ENCODE measurements at places on chromosomes 6 and 20. TPM values are rescaled to one million over a fixed set of nuclear protein-coding genes. Genes with fewer than 3 reads are reported as not detected.

LAMA5 gene
- total RNA-seq: 0.68 TPM

ATP9A gene
- total RNA-seq: 0.44 TPM

LAMP5 gene
- total RNA-seq: not detected

TNXB gene
- 15.4 TPM for total RNA-seq

LTA gene
- 19.1 TPM for total RNA-seq

- no peaks in the 10 kb centered on the region for H3K4me1 ChIP-seq
- H3K27me3 ChIP-seq: no peaks in the 10 kb centered on the region
- H3K27ac ChIP-seq: no peak overlapping the region
- H3K36me3 ChIP-seq: no peaks in the 10 kb centered on the region
- H3K4me3 ChIP-seq: no peak overlapping the region
- no peak for DNase-seq
Observed at GRCh38 chr6:157800420-157801237, 22.4 kb upstream of the SNX9 start.

DNA sequence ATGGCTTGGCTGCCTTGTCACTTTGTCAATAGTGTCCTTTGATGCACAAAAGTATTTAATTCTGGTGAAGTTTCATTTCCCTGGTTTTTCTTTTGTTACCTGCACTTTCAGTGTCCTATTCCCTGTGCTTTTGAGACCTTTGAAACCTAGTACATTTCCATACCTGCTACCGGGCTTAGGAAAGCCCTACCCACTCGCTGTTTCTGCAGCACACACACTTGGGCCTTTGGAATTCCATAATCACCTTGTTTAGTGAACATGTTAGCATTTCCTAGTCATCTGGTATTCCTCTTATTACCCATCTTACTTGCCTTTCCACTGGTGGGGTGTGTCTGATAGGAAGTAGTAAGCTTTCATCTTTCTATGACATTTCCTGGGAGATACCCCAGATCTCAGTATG is 19.3 kb upstream of the SYNDIG1 start:
- no peak overlapping the region for H3K27ac ChIP-seq
- no peaks in the 10 kb centered on the region for H3K36me3 ChIP-seq
- H3K4me1 ChIP-seq: peaks cover 10% of the 10 kb centered on the region

DNA sequence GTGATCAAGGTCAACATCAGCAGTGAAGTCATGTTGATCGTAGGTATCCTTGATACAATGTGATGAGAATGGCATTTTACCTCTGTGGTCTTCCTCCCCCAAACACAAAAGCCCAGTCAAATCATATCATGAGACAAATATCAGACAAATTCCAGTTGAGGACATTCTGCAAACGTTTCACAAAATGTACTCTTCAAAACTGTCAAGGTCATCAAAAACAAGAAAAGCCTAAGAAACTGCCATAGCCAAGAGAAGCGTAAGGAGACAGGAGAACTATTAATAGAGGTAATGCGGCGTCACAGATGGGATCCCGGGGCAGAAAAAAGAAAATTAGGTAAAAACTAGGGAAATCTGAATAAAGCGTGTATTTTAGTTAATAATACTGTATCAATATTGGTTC is 7.4 kb upstream of the CDYL start:
- no peaks in the 10 kb centered on the region for H3K27me3 ChIP-seq
- H3K27ac ChIP-seq: no peak overlapping the region
- no peak overlapping the region for H3K4me3 ChIP-seq
- H3K4me1 ChIP-seq: no peaks in the 10 kb centered on the region
- DNase-seq: no peak

DNA sequence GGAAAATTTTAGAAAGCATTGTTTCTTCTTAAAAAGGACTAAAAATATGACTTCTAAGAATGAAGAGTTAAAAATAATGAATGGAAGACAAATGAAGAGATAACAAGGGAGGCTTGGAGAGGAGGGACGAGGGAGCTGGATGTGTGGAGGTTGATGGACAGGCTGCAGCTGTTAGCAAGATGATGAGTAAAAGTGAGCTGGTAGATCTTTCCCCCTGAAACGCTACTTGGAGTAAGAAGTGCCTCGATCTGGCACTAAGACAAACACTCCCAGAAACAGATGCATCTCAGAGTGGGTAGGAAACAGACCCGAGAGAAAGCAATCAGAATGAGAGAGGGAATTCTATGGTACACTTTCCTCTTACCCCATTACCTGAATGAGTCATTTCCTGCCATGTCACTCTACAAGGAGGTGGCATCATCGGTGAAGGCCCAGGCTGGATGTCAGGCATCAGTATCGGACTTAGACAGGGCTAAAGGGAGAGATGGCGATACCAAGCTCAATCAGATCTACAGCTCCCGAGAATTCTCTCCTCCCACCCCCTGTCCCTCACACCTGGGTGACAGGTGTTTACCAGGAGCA is 154.1 kb upstream of the BMP2 start:
- no peaks in the 10 kb centered on the region for H3K27me3 ChIP-seq
- no peaks in the 10 kb centered on the region for H3K4me1 ChIP-seq
- no peaks in the 10 kb centered on the region for H3K36me3 ChIP-seq
- DNase-seq: no peak
- H3K27ac ChIP-seq: no peak overlapping the region
- no peak overlapping the region for H3K4me3 ChIP-seq

DNA sequence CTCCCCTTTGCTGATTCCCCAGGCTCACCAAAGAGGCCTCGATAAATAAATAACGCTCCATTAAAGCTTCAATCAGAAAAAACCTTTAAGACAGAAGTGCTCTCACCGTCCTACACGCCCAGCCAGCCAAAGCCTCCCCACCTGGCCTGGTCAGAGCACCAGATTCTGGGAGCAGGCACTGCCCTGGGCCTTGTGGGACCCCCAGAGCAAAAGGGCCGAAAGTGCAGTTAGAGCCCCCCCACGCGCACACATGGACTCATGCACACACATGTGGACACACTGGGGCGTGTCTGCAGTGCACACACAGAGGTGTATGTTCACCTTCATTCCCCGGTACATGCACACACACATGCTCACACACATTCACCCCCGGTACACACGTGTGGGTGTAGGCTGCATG is 1.9 kb upstream of the NECAB3 start:
- DNase-seq: no peak
- no peaks in the 10 kb centered on the region for H3K36me3 ChIP-seq
- no peak overlapping the region for H3K4me3 ChIP-seq

DNA sequence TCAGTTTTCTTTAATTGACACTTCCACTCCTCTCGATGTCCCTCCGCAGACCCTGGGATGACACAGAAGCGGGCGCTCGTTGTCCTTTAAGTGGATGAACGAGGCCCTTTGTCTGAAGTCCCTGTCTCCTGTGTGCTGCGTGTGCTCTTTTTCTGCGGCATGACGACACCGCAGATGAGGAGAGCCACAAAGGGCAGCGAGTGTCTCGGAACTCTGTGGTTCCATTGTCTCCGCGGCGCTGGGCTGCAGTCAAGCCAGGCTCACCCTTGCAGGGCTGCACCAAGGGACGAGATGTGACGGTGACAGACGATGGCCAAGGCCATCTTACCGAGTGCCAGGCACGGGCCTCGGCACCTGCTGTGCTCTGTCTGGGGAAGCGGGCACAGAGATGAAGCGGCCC is 10.6 kb downstream of the PRR18 start:
- peaks cover 37% of the 10 kb centered on the region for H3K27me3 ChIP-seq
- DNase-seq: no peak
- no peak overlapping the region for H3K4me3 ChIP-seq

DNA sequence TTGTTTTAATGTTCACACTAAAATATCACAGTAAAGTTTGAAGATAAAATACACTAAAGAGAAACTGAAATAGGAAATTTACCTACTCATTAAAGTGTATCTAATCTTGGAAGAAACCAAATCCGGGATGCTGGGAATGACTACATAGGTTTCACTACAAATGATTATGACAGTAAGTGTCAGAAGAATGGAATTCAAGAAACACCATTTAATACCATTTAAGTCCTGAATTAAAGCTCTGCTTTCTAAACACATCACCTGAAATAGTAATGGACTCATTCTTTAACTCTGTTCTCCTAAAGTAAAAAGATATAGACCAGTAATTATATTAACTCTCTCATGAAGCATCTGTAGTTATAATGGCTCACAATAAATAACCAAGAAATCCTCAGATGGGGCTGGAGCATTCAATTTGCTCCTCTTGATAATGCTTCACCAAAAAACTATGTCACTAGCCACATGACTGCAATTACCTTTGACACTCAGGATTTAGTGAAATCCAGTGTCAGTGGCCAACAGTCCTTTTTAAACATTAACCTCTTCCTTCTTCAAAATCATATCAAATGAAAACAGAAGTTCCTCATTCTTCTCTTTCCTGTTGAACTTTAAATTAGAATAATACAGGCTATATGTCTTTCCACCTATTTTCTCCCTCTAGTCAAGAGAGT is 41.4 kb downstream of the MAP7 start:
- DNase-seq: no peak
- peaks cover 4% of the 10 kb centered on the region for H3K4me1 ChIP-seq
- no peak overlapping the region for H3K4me3 ChIP-seq
- H3K36me3 ChIP-seq: no peaks in the 10 kb centered on the region

DNA sequence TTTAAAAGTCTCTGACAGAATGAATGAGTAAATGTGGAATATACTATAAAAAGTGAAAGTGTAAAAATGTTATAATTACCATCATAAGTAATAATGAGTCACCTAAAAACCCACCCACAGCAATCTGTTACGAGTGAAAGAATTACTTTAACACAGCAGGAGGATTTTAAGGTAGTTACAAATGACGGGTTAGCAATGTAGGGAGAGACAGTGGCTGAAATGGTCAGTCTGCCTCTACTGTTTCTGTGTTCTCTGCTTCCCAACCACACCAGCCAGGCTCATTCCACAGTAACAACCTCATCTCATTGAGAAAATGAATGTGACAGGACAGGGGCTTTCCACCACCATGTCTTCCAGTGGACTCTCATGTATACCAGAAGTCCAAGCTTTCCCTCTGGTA is 124.4 kb upstream of the KCNK16 start:
- no peak overlapping the region for H3K27ac ChIP-seq
- no peaks in the 10 kb centered on the region for H3K36me3 ChIP-seq
- H3K4me1 ChIP-seq: no peaks in the 10 kb centered on the region
- H3K4me3 ChIP-seq: no peak overlapping the region
- no peak for DNase-seq

DNA sequence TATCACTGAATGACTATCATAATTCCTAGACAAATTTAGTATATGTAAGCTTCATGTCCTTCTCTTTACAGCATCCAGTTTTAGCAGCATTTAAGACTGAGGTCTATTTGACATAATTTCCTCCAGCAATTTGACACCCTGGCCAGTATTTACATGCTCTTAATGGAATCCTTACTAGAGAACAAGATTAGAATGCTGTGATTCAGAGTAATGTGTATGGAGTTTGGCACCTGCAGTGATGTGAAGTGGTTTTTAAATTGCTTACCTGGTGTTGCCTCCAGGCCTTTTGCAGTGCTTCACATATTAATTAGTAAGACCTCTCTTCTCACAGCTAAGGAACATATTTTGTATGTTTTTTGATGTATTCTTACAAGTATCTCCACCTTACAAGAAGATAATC is 9.8 kb downstream of the NKX2-4 start:
- H3K36me3 ChIP-seq: peaks cover 2% of the 10 kb centered on the region
- H3K4me3 ChIP-seq: no peak overlapping the region
- DNase-seq: no peak
- H3K27ac ChIP-seq: no peak overlapping the region
- H3K4me1 ChIP-seq: no peaks in the 10 kb centered on the region

Measured in T-cell (primary cell).